ENCODE measurements at places on chromosomes 4 and X.

GRCh38 chr4:169940460-169940859 is 85.7 kb downstream of the MFAP3L start:
- no peak for DNase-seq

- DNase-seq: peak; percentile 65
These were observed at the start of gene PPARGC1A for GRCh38 chr4:23889814-23890341. Gene PPARGC1A (minus strand): TSS chr4:23890047. CDS start chr4:23889957, 90 bp downstream.

DNA sequence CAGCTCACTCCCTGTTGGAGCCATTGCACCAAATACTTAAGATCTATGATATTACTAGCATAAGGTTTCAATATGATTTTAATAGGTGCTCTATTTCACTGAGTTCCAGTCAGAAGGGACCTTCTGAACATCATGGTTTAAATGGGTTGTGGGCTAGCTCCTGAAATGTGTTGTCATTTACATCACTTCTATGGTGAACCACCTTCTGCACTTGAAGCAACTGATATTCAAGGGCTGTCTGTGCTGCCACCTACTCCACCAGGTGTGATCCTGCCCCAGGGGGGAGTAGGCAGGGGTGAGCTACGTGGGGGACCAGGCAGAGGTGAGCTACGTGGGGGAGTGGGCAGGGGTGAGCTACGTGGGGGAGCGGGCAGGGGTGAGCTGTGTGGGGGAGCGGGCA is 35.2 kb downstream of the RNF175 start:
- DNase-seq: no peak

DNA sequence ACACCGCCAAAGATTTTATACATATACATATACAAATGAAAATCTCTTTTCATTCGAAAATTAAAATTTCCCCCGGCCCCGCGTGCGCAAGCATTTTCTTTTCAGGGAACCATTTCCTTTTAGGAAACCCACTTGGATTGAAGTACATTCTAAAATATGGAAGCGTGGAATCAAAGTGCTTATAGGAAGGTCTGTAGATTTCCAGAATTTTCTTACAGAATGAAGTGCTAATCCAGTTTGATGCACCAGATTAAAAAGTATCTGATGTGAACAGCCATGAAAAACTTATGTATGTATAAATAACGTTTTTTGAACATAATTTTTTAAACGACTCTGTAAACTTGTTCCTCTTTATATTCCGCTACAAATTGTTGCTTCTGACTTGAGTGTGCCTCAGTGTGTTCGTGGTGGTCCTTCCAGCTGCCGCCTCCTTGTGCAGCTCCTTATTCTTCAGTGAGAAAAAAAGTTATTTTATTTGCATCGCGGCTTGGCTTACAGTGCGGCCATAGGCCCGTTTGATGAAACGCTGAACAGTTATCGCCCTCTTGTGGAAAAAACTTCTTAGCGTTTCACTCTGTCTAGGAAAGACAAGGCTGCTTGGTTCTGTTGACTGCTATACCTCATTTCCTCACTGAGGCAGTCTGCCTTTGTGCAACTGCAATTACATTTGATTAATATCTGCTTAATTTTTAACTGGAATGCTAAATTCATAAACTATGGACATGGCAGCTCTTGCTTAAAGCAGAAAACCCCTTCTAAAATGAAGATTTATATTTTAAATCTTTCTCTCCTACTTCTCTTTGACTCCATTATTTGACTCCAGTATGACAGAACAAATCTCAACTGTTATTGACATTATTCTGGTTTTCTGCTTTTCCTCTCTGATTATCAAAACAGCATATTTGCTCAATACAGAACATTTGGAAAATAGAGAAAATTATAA is 4.7 kb upstream of the NKX6-1 start:
- peak; percentile 73 for DNase-seq

- no peak for DNase-seq
These were observed 14.8 kb downstream of the PDHA1 start for GRCh38 chrX:19358521-19358920.

- DNase-seq: no peak
These were observed 180.7 kb downstream of the GUCY2F start for GRCh38 chrX:109301177-109301576.

GRCh38 chr4:60648774-60649173 is 551.4 kb upstream of the ADGRL3 start:
- DNase-seq: no peak

- DNase-seq: no peak
These were observed 399.9 kb downstream of the GPM6A start for GRCh38 chr4:175412161-175412560.

GRCh38 chrX:130268449-130269170 is at the start of gene ZNF280C:
Gene ZNF280C (minus strand): TSS chrX:130268899. CDS start chrX:130260449, 8,450 bp downstream.
- peak; percentile 79 for DNase-seq

GRCh38 chr4:6986072-6986780 is 56.9 kb upstream of the TADA2B start:
- no peak for DNase-seq

DNA sequence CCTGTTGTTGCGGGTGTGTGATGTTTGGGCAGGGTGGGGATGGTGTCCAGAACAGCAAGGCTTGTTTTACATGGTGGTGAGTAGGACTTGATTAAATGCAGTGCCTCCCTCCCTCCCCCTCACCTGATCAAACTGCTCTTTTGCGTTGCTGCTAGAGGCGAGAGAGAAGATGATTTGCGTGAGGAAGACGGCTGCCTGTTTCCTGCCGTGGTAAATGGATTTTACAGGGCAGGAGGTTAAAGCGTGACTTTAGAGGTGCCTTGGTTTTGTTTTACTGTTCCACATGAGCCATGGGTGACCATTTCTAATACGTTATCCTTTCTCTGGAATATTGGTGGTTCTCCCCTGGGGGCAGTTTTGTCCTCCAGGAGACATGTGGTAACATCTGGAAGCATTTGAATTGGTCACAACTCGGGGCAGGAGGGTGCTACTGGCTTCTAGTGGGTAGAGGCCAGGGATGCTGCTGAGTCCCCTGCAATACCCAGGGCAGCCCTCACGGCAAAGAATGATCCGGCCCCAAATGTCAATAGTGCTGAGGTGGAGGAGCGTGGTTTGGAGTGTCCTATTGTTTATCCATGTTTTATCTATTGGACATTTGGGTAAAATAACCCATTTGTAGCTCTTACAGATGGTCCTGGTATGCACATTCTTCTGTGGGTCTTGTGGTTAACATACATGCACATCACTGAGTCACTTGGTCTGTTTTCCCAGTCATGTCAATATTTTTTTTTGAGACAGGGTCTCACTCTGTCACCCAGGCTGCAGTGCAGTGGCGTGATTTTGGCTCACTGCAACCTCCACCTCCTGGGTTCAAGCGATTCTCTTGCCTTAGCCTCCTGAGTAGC is 73.7 kb downstream of the SHROOM2 start:
- DNase-seq: no peak

- DNase-seq: no peak
These were observed 240.0 kb upstream of the RPS6KA3 start for GRCh38 chrX:20506739-20507138.

GRCh38 chrX:25020905-25021449 is 5.2 kb upstream of the ARX start:
- DNase-seq: no peak

DNA sequence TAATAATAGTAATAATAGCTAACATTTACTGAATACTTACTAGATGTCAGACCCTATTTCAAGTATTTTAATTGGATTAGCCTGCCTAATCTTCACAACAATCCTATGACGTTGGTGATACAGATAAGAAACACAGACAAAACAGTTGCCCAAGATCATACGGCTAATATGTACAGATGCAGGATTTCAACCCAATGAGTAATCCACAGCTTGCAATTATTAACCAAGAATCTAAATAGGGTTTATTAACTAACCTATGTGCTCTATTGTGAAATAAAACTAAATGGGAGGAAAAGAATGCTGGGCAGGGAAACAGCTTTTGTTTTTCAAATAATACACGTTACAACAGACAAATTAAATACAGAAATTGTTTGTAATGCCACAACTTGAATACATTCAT is 23.4 kb downstream of the FBXO8 start:
- peak; percentile 0 for DNase-seq

- no peak for DNase-seq
These were observed 67.8 kb upstream of the ETNPPL start for GRCh38 chr4:108830509-108831244.

GRCh38 chr4:143296397-143297067 is 40.1 kb upstream of the GAB1 start:
- no peak for DNase-seq

GRCh38 chr4:123553279-123553678 is 156.7 kb downstream of the SPRY1 start:
- no peak for DNase-seq

DNA sequence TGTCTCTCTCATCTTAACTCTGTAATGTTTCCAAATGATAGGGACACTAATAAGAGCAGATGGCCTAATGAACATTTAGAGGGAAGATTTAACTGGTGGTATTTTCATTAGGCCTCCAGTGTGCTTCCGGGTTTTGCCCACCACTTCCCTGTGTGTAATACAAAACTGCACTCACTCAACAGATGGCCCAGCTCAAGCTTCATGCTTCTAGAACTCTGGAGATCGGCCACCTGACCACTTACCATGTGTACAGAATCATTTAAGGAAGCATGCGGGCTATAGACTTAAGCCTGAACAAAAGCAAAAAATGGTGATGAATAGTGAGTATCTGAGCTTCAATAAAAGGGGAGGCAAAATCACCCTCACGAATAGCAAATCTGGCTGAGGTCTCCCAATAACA is 89.3 kb downstream of the SH2D1A start:
- no peak for DNase-seq

DNA sequence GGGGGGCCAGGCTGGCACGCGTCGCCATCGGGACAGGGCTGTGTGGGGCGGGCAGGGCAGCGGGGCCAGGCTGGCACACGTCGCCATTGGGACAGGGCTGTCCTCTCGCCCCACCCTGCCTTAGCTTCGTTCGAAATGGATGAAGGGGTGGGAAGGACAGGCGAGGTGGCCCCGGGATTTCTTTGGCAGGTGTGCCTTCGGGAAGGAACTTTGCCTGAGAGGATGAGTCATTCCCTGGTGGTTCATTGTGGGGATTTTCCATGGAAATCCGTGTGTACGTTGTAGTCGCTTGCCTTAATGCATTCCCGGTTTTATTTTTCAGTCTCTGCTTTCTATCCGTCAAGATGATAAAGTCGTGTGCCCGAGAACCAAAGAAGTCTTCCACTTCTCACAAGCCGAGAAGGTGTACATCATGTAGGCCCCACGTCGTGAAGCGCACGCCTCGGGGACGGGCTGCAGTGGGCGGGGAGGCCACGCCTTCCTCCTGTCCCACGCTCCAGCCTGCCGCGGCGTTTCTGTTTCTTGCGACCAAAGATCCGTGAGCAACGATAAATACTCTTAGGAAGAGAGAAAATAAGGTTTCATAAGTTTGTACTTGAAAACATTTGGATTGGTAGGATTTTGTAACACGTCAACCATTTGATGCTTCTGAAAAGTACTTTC is 8.1 kb upstream of the UVSSA start:
- no peak for DNase-seq

- no peak for DNase-seq
These were observed 127.5 kb downstream of the DCK start for GRCh38 chr4:71120831-71121524.

DNA sequence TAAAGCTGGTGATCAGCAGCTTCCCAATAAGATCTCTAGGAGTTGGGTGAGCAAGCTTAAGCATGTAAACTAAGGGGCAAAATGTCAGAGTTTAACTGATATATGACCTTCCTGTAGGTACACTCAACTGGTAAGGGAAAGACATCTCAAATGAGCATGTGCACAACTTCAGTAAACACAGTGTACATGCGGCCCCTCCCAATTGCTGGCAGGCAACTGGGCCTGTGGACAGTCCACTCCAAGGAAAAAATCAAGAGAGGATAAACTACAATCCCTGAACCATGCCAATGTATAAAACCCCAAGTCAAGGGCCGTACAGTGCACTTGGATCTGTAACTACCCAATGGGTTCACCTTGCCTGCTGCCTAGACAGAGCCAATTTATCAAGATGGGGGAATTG is 4.9 kb upstream of the NAA11 start:
- DNase-seq: no peak

DNA sequence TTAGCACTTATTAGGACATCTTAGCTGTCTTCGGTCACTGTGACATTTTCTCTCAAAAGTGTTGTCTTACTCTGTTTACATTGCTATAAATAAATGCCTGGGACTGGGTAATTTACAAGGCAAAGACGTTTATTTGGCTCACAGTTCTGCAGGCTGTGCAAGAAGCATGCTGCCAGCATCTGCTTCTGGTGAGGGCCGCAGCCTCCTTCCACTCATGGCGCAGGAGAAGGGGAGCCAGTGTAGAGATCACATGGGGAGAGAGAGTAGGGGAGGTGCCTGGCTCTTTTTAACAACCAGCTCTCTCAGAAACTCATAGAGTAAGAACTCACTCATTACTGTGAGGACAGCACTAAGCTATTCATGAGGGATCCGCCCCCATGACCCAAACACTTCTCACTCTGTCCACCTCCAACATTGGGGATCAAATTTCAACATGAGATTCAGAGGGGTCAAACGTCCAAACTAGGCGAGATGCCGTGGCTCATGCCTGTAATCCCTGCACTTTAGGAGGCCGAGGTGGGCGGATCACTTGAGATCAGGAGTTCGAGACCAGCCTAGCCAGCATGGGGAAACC is 43.5 kb upstream of the HERC6 start:
- peak; percentile 49 for DNase-seq

- DNase-seq: no peak
These were observed 132.7 kb downstream of the GATB start for GRCh38 chr4:151628001-151628608.

DNA sequence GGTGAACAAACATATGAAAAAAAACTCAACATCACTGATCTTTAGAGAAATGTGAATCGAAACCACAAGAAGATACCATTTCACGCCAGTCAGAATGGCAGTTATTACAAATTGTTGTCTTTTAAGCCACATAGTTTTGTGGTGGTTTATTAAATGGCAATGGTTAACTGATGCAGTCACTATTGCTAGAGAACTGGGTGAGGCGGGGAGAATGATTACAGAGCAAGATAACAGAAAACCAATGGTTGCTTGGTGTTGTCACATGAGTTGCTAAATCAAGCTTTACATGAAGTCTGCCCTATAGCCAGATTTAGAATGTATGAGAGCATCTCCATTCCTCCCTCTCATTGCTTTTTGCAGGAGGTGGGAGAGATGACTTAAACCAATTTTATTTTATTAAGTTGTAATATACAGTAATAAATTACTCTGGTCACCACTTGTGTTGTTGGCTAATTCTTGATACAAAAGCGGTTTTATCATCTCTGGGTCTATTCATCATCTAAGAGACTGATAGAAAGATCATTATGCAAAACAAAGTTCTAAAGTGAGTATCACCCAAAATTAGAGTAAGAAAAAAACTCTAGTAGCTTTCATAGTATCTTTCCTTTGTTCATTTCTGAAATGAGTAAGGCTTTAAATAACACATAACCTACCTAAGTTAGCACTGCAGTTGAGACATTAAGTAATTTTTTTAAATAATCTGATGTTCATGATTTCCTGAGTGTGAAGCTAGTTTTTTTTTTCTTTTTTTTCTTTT is 859.5 kb downstream of the STIM2 start:
- DNase-seq: no peak

- DNase-seq: no peak
These were observed 531.8 kb downstream of the GLUD2 start for GRCh38 chrX:121579016-121579760.

All from skin of body (tissue), 3 donors.